ENCODE measurements at places on chromosomes 2 and 18. TPM values are rescaled to one million over a fixed set of nuclear protein-coding genes. Genes with fewer than 3 reads are reported as not detected.

The ATOH8 gene
- total RNA-seq = 21.8 TPM

The SKA1 gene
- total RNA-seq = 0.39 TPM

The LYG1 gene
- total RNA-seq = 0.39 TPM

The COL3A1 gene
- 174 TPM for total RNA-seq

The TPRKB gene
- 28.1 TPM for total RNA-seq
